ENCODE measurements at places on chromosomes 5 and 9.

- DNase-seq = no peak
These were observed 42.0 kb upstream of the TIMD4 start for GRCh38 chr5:157004893-157005551.

GRCh38 chr5:6791031-6791430 lies 77.8 kb downstream of the TENT4A start:
- no peak for DNase-seq

- DNase-seq = no peak
These were observed 39.1 kb upstream of the CTNNAL1 start for GRCh38 chr9:109052416-109052815.

- DNase-seq = no peak
These were observed 831.5 kb downstream of the MAT2B start for GRCh38 chr5:164336906-164337305.

GRCh38 chr9:116980582-116981120 lies 293.5 kb downstream of the TRIM32 start:
- no peak for DNase-seq

DNA sequence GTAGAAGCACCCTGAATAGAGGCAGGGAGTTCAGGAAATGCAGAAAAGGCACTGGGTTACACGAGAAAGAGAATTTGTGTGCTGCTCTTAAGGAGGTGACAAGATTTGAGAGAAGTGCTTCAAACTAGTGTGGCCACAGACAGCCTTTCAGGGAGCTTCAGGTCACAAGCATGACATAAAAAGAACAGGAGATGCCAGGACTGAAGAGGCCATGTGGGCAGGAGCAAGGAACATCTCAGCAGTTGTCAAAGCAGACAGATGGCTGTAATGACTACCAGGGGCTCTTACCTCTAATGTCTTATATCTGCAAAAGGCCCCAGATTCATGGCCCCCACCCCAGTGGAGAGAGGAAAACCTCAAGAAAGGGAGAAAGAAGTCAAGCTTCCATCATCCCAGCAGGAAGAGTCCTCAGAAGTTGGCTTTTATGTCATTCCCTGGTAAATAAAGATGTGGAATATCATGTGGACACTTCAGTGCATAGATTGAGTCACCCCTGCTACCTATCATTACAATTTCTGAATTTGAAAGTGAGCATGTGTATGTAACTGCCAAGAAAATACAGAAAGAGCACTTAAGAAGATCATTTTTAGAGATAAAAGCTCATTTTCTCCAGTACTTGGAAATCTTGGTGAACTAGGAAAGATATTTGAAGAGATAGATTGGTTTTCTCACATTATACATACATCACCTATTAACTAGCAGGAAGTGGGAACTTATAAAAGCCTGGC lies 214.4 kb upstream of the RORB start:
- DNase-seq = no peak

- DNase-seq = no peak
These were observed 85.9 kb upstream of the LIFR start for GRCh38 chr5:38642189-38642911.

DNA sequence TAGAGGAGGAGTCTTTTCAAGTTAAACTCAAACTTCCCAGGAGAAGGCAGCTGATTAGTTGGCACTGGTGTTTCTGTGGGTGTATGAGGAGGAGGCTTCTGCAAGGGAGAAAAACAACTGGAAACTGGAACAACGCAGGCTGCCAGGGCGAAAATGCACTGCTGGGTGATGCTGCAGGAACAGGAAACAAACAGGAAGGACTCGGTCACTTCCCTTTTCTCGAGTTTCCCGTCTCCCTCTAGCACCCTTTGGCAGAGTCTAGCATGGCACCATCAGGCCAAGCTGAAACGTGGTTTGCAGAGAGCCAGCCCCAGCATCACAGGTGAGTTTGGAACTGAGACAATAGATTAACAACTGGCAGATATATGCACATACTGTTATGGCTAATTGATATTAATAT lies 77.5 kb upstream of the CAST start:
- no peak for DNase-seq

DNA sequence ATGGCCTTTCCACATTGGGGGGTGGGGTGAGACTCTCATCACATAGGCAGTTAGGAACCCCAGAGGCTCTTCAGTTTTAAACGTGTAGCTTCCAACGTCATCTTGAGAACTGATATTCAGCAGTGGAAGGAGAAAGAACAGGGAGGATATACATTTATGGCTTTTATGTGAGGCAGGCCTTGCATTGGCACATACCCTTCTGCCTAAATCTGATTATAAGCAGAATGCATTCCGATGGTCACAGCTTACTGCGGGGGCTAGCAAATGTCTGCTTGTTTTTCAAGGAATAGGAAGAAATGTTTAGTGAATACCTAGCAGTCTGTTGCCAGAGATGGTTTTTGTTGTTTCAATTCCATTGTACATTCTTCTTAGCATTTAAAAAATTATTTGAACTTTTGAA lies 98.9 kb upstream of the DHFR start:
- DNase-seq = no peak

- no peak for DNase-seq
These were observed 838 bp downstream of the POLK start for GRCh38 chr5:75512383-75513074.

Measured in stimulated activated effector memory CD8-positive, alpha-beta T cell treated with anti-CD3 and anti-CD28 coated beads, Interleukin-12 subunit alpha, Interleukin-12 subunit beta, amount 100 ng/mL, for 72 hours (primary cell).